ENCODE measurements at places on chromosomes 11 and 22.
A peak's percentile ranks its signal among the peaks of the same experiment; 100 is the strongest.

DNA sequence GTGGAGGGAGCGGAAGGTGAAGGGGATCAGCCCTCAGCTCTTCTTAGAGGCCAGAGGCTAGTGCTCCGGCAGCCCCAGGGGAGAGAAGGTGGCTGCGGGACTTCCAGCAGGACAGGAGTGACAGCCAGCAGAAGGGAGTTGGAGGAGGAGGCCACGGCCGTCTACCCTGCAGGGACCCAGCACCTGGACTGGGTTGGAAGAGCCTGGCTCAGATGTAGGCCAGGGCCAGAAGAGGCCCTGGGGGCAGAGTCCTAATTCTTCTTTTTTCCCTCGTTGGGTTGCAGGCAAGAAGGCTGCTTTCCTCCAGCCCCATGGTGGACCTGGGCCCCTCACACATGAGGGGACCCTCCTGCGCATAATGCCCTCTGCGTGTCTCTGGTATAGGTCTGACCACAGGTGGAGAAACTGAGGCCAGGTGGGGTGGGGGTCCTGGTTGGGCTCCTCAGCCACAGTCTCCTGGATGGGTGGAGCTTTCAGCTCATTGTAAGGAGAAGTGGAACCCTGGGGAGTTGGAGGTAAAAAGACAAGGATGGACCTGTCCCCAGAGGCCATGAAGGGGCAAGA lies 2.3 kb upstream of the MCAM start:
- DNase-seq, result no peak

- no peak for DNase-seq
Observed at GRCh38 chr11:76566811-76567210, 103.7 kb downstream of the LRRC32 start.

- DNase-seq, result no peak
Observed at GRCh38 chr11:117823946-117824420, 561 bp downstream of the FXYD2 start.

- DNase-seq, result no peak
Observed at GRCh38 chr11:120197251-120197891, 13.5 kb upstream of the OAF start.

GRCh38 chr11:25038131-25038530 lies 541.3 kb downstream of the LUZP2 start:
- no peak for DNase-seq

GRCh38 chr22:45672564-45673481 lies 1.2 kb downstream of the ATXN10 start:
- no peak for DNase-seq

DNA sequence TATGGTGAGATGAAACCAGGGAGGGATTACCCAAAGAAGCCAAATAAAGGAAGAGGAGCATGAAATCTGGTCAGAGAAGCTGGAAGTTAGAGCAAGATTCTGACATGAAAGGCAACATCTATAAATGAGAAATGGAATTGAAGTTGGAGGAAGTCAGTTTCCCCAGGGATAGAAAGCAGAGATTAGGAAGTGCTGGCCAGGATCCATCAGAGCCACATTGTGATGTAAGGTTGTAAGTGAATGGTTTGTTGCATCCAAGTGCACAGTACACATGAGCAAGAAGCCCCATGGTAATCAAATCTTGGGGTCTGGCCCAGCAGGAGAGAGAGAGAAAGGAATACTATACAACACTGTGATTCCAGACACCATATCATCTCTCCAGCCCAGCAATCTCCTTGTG lies 6.6 kb upstream of the NLRP10 start:
- no peak for DNase-seq

GRCh38 chr11:15865212-15865987 lies 490.9 kb downstream of the SOX6 start:
- DNase-seq, result no peak

DNA sequence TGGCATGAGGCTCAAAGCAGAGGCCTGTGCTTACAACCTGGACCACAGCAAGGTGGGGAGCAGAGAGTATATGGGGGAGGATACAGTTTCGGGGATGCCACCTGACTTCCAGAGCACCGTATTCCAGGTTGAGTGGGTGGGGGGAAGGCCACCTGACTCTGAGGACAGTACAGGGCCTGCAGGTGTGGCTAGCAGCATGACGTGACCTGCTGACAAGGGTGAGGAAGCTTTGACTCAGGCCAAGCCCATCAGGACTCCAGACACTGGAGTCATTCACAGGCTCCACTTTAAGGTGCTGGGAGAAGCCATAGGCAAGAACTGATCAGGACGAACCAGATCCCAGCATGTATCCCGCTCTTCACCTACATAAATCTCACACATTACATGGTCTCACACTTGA lies 34.6 kb upstream of the CRTAM start:
- DNase-seq, result no peak

DNA sequence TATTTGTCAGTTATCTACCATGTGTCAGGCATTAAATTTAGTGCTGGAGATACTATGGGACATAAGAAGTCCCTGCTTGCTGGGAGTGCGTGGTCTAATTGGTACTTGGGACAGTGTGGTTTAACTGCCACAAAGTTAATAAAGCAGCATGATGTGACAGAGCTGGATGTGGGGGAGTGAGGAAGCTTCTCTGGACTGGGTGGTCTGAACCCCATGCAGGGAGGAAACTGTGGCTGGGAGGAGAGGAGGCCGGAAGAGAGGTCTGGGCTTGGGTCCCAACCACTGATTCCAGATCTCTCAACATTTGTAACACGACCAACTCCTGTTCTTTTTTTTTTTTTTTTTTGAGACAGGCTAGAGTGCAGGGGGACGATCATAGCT lies 37.1 kb downstream of the ST3GAL4 start:
- no peak for DNase-seq

GRCh38 chr11:92278791-92279433 lies 54.3 kb downstream of the FAT3 start:
- DNase-seq, result no peak

- no peak for DNase-seq
Observed at GRCh38 chr11:29937526-29937925, 79.3 kb downstream of the KCNA4 start.

GRCh38 chr11:128179512-128179911 lies 407.8 kb downstream of the ETS1 start:
- DNase-seq, result no peak

DNA sequence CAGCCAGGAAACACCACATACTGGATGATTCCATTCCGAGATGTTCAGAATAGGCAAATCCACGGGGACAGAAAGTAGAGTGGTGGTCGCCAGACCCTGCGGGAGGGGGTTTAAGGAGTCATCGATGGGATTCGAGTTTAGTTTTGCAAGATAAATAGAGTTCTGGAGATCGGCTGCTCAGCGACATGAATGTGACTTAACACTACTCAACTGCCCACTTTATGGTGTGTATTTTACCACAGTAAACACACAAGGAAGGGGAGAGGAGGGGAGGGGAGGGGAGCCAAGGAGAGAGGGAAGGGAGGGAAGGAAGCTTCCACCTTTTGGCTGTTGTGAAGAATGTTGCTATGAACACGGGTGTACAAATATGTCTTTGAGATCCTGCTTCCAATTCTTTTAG lies 10.4 kb upstream of the ARHGAP8 start:
- no peak for DNase-seq

DNA sequence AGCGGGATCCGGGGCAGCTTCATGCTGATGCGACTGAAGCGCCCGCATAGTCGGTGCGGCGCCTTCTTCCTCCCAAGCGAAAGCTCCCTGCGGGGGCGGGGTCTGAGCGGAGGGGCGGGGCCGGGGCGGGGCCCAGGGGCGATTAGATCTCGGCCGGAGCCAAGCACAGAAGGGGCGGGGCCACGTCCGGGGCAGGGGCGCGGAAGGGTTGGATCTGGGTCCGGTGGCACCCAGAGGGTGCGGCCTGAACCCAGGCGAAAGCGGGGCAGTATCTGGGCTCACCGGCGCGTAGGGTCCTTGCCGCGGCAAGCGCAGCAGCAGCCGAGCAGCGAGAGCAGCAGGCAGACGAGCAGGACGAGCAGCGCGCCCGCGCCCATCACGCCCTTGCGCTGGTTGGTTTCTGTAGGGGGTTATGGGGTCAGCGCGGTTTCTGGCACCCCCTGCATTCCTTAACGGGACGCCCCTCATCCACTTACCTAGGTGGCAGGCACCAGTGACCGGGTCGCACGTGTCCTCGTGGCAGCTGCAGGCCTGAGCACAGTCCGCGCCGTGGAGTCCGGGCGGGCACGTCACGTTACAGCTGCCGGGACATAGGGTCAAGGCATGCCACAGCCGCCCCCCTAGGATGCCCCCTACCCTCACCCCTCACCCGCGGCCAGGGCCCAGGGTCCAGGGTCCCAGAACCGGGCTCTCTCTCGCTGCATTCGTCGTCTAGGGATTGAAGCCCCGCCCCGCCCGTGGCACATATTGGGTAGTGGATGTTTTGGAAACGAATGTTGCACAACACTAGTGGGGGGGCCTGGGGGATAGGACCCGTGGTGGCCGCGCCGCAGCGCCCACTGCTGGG lies 8.1 kb downstream of the SCARF2 start:
- peak; percentile 89 for DNase-seq

GRCh38 chr11:122004446-122004845 lies 111.6 kb downstream of the BLID start:
- no peak for DNase-seq

DNA sequence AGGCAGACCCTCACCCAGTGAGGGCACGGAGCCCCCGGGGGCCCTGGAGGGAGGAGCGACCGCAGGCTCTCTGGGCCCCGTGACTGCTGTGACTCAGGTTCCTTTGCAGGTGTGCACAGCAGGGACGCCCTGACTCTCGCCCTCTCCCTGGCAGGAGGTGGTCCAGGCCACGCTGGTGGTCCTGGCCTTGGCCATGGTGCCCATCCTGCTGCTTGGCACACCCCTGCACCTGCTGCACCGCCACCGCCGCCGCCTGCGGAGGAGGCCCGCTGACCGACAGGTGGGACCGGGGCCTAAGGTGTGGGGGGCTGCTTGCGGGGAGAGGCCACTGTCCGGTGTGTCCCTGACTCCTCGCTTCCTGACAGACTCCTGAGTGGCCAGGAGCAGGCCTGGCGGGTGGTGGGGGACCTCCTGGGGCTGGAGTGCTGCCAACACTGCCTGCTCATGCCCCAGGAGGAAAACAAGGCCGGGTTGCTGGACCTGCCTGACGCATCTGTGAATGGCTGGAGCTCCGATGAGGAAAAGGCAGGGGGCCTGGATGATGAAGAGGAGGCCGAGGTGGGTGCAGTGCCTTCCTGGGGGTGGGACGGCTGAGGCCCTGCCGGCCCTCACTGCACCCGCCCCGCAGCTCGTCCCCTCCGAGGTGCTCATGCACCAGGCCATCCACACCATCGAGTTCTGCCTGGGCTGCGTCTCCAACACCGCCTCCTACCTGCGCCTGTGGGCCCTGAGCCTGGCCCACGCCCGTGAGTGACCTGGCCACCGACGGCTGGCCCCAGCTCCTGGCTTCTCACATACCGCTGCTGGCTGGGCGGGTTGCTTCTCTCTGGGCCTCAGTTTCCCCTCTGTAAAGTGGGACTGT lies 10.9 kb downstream of the TCIRG1 start:
- no peak for DNase-seq
